Uterine smooth muscle cell (primary cell): ENCODE measurements at places on chromosomes 1 and 21. TPM values are rescaled to one million over a fixed set of nuclear protein-coding genes. Genes with fewer than 3 reads are reported as not detected.

PMF1 gene
- total RNA-seq = 28.9 and 45.6 TPM in 2 replicates

MFAP2 gene
- 8.0 and 22.1 TPM in 2 replicates for total RNA-seq

CASQ2 gene
- total RNA-seq = not detected in 2 replicates

CD1B gene
- total RNA-seq = not detected in 2 replicates

TTC39A gene
- 1.4 and 2.2 TPM in 2 replicates for total RNA-seq

SH2D1B gene
- under 0.01 TPM in 1 of 2 replicates, not detected in the other for total RNA-seq

TRIM46 gene
- 3.9 and 4.9 TPM in 2 replicates for total RNA-seq
